ENCODE measurements at places on chromosomes 6 and 20.

- DNase-seq, result no peak
These were observed 53.6 kb upstream of the FAM83D start for GRCh38 chr20:38872491-38873049.

GRCh38 chr6:170034294-170034693 lies 256.6 kb downstream of the DLL1 start:
- DNase-seq, result no peak

GRCh38 chr6:28693751-28694443 lies 168.2 kb downstream of the GPX5 start:
- DNase-seq, result no peak

GRCh38 chr6:159739341-159739740 lies 12.0 kb downstream of the WTAP start:
- DNase-seq, result no peak

DNA sequence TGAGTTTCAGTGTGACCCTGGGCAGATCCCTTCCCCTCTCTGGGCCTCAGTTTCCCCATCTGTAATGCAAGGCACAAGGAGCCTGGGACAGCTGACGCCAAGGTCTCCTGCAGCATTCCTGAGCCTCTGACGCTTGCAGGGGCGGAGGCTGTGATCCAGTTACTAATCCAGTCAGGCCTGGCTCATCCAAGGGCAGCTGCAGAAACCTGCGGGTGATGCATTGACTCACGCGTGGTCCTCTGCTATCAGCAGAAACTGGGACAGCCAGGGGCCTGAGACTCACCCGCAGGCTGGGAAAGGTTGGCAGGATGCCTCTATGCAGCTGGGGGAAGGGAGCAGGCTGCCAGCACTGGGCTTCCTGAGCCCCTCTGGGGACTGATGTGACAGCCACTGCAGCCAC lies 65.0 kb upstream of the SIRPA start:
- peak; percentile 98 for DNase-seq

DNA sequence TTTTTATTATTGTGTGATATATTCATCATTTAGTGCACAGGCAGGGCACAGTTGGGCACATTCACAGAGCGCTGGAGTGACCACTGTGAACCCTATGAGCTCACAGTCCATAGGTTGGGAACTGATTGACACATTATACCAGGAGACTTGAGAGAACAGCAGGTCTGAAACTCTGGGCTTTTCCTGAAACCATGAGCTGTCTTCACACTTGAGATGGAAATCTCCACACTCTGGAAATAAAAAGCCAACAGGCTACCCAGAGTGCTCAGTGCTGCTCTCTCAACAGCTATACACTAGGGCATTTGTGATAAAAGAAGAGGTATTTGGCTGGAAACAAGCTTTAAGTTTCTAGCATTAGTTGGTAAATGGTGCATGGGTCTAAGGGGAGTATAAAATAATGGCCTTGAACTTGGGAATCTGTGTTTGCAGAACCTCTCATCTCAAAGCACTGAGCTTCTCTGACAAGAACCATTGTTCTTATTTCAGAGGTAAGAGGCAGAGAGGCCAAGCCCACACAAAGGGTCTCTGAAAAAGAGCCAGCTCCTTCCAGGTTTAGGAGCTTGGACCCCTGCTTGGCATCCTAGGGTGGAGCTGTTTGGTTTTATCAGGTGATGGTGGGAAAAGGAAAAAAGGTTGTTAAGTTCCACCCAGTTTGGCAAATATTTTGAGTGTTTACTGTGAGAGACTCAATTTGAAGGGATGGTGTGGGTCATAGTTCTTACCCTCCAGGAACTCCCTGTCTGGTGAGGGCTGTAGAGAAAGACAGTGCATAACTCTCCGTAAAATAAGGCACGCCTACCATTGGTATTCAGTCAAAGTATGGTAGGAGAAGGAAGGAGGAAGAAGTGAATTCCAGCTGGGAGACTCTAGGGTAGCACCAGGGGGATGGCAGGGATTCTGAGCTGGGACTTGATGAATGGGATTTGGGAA lies 14.5 kb downstream of the CHMP4B start:
- no peak for DNase-seq

Data from bronchial epithelial cell (primary cell).